ENCODE measurements at places on chromosomes 5 and 9. TPM values are rescaled to one million over a fixed set of nuclear protein-coding genes. Genes with fewer than 3 reads are reported as not detected.
A peak's percentile ranks its signal among the peaks of the same experiment; 100 is the strongest.

GRCh38 chr5:65766781-65767180, 44.8 kb downstream of the NLN start:
- DNase-seq: no peak

The SPATA9 gene
- total RNA-seq: 0.78 TPM

DNA sequence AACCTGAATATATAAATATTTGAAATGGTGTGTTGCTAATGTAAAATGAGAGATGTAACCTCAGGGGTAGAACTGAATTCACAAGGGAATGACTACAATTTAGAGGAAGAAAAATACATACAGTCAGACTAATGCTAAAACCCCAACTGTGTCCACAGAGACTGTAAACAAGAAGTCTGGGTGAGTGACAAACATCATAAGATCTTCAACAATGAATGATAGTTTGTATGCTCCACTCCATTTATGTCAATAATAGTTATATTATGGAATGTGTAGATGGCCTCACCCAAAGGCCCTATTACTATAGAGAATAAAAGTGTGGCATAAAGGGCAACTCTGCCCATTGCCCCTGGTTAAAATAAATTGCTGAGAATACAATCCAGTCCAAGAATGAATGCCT, 102.9 kb downstream of the CETN3 start:
- DNase-seq: no peak

DNA sequence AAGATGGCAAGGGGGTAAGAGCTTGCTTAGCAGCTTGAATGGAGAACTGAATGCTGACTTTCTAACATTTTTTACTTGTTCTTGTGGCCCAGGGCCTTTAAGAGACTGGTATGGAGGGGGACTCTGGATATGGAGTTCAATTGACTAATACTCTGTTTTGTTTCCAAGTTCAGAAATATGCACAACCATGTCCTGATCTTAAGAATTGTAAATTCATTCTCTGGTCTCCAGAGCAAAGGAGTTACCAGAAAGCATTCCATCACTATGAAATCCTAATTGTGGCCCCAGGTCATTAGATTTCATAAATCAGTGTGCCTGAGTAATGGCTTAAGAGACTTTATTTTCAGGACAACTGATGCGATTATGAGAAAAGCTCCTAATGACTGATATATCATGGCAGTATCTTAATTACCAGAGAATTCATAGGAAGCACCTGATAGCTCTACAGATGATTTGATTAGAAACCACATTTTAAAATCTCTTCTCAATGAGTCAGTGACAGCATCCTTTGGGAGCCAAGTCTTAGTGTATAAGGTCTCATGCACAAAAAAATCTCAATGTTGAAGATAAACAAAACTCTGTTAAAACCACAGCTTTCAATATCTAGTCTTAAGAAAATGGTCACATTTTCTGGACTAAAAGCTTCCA, 613.6 kb upstream of the KLF4 start:
- DNase-seq: no peak

DNA sequence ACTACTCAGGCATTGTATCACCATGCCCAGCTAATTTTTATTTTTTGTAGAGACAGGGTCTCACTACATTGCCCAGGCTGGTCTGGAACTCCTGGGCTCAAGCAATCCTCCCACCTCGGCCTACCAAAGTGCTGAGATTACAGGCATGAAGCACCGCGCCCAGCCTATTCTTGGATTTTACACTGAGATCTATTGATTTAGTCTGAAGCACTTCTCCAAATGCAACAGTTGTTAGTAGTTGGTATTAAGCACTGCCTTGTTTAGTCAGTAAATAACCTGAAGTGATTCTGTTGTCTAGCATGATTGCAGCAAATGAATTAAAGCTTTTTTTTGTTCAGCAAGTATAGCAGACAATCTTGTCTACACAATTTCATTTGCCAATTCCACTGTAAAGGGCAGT, 8.9 kb upstream of the CCNB1 start:
- no peak for DNase-seq

The C9orf78 gene
- total RNA-seq: 40.2 TPM

DNA sequence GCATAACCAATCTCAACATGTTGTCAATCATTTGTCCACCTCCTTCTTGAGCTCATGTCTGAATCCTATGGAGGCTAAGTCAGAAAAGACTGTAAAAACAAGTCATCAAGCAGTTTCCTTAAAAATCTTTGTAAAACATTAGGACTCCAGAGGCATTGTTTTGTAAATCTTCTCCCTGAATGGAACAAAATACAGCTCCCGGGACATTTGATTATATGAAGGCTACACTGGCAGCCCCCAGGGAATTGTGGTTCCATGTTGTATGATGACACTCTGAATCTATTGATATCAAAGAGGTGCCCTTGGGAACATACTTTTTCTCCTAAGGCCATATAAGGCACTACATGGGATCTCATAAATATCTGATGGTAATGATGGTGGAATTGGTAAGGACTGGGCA, 83.2 kb upstream of the NUDT12 start:
- DNase-seq: no peak

The FOXD4 gene
- total RNA-seq: 0.47 TPM

The PCDHB4 gene
- total RNA-seq: 4.7 TPM

The LMX1B gene
- total RNA-seq: not detected

The TEX48 gene
- not detected for total RNA-seq

DNA sequence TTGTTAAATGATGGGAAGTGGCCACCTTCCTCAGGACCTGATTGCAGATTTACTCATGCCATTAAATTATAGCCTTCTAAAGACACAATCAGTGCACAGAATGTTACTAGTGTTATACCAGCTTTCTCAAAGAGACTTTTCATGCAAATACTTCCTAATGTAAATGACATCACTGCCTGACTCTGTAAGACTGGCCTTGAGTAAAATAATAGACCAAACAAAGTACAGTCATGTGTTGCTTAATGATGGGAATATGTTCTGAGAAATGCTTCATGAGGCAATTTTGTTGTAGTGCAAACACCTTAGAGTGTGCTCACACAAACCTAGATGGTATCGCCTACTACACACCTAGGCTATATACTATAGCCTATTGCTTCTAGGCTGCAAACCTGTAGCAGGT, 17.0 kb upstream of the C1QTNF3 start:
- no peak for DNase-seq

DNA sequence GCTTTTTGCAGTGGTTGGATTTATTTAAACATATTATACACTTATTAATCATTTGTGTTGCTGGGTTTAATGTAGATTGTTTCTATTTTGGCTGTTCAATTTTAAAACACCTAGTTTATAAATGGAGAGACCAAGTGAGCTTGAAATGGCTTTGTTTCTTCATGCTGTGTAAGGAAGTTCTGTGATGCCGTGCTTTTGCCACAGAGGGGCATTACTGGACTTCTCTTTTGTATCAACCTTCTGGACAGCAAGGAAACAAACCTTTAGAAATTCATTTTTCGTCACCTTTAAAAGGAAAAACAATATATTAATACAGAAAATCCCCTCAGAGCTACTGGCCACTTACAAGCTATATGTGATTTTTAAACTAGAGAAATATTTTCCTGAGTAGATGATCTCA, 81.9 kb downstream of the DMRTA1 start:
- DNase-seq: no peak

GRCh38 chr9:129334105-129334935, 156.3 kb upstream of the IER5L start:
- DNase-seq: peak; percentile 67

GRCh38 chr5:122673343-122673742, 101.5 kb upstream of the SNX2 start:
- no peak for DNase-seq

GRCh38 chr5:125149110-125149509, 402.7 kb upstream of the ZNF608 start:
- no peak for DNase-seq

GRCh38 chr5:119275601-119276173, 80.1 kb upstream of the TNFAIP8 start:
- DNase-seq: no peak

DNA sequence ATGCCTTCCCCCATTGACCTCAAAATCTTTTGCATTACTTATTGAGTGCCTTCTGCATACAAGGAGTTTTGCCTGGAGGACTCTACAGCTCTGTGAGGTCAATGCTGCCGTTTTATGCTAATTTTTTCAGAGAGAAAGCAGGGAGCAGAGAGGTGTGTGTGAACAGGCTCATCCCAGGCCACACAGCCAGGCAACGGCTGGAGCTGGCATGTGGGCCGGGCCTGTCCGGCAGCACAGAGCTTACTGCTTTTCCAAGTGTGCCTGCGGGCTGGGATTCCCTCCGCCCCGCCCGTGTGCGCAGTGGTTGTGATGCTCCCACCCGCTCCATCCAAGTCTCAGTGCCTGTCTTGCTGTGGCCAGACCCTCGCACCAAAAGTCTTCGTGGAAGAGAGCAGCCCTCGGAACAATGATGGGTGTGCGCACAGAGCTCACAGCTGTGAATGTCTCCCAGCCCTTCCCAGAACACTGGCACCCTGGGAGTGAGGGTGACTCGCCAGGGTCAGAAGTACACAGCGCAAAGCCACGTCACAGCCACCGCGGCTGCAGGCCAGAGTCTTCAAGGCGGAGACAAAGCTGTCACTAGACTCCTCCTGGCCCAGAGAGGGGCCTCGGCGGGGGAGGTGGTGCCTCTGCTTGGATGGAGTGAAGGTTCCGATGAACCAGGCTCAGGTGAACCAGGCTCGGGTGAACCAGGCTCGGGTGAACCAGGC, 82.8 kb downstream of the COL5A1 start:
- no peak for DNase-seq

DNA sequence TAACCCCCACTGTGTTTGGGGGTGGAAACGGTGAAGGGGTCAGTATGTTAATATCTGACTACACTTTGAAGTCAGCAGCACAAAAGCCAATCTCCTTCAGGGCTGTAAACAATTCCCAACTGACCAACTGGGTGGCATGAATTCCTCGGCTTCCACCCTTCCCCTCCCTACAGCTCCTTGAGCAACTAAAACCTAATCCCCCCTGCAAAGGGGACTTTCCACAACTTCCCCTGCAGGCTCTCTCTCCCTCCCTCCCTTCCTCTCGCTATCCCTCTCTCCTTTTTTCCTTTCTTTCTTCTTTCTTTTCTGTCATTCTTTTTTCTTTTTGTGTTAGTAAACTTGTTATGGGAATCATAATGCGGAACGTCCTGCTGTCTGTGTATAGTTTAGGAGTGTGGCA, 65.1 kb upstream of the PTCH1 start:
- DNase-seq: no peak

DNA sequence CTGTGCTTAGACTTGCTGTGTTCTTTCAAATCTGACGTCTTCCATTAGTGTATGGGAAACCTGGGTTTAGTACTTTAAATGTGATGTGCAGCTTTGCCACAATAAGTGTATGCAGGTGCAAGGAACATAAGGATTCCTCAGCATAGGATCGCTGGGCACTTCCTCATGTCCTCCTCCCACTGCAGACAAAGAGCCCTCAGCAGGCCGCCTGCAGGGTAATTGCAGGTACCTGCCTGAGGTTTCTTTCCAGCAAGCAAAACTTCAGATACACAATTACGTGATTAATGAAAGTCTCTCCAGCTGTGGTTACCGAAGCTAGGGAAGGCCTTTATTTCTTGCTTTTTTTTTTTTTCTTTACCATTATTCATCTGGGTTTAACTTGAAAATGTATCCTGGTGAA, 233.1 kb downstream of the RFK start:
- DNase-seq: no peak

The AQP3 gene
- not detected for total RNA-seq

DNA sequence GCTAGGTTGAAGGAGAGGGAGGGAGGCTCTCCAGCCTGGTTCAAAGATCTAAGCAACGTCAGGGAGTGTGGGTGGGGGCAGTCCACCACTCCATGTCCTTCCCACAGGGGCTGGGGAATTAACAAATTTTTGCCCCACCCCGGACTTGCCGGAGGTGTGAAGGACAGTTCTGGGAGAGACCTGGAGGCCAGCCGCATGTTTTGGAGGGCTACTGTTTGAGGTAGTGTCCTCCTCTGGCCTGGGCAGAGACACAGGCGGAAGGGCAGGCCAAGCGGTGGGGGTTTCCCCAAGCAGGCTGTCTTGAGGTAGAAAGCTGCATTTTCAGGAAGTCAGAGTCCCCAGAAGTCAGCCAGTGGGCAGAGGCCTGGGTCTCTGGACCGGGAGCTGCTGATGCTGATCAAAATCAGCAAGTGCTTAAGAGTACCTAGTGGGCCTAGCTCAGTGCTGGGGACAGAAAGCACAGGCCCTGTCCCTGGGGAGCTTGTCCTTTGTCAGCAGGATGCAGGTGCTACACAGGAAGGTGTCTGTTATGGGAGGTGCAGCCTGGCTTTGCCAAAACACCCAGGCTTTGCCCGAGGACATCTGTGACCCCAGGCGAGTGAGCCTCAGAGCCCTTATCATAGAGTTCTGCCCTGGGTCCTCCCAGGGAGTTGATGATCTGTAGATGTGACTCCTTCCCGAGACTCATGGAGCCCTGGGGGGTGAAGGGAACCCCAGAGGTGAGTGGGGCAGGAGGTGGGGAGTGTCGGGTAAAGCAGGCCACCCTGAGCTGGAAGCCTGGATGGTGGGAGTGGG, 18.5 kb downstream of the JADE2 start:
- DNase-seq: no peak

- DNase-seq: no peak
Observed at GRCh38 chr5:131228646-131229045, 35.2 kb upstream of the CDC42SE2 start.

GRCh38 chr5:152623951-152624350, 218.9 kb upstream of the NMUR2 start:
- no peak for DNase-seq

The GPX8 gene
- 4.4 TPM for total RNA-seq

DNA sequence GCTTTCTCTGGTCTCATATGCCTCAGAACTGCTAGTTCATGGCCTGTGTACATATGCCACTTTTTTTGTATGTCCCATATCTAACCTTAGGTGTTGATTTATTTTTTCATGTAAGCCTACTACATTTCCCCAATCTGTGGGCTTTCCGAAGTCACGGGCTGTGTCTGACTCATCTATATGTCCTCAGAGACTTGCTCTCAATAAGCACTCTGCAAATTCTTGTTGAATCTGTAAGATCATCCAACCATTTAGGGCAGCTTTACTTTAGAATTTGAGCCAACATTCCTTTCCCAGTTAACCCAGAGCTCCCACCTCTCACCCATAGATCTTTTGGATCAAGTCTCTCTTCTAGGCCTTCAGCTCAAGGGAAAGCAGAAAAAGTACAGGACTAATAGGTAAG, 263.4 kb downstream of the SEC61B start:
- DNase-seq: no peak

DNA sequence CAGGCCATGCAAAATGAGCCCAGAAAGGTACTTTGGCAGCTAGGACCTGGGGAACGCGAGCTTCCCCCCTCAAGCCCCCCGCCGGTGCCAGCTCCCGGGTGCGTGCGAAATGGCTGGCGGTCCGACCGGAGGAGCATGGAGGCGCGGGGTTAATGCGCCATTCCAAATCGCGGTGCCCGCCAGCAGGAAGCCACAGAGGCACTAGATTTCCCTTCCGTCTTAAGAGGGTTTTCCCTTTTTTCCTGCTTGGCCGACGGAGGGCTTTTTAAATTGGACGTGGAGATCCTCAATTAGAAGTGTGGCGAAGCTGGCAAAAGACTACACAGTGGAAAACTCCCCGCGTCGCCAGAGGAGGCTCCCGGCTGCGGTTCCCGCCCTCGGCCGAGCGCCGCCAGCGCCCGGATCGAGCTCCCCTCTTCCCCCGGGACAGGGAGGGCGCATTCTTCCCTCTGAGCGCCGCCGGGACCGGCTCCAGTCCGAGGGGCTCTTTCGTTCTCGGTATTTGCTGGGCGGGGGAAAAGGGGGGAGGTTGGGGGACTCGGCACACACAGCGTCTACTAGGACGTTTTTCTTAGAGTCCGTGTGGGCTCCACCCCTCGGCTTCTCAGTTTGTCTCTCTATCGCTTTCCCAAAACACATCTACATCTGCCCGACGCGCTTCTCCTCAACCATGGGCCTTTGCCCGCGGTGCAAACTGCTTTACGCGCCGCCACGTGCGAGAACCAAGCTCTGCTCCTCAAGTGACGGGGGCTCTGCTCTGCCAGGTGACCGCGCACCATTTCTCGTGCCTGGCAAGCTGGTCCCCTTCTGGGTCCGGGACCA, 3.0 kb downstream of the GDNF start:
- no peak for DNase-seq

All from occipital lobe (tissue), 3 donors.